D341Med (cell line): ENCODE measurements at places on chromosomes 3 and 15.
A peak's percentile ranks its signal among the peaks of the same experiment; 100 is the strongest.

DNA sequence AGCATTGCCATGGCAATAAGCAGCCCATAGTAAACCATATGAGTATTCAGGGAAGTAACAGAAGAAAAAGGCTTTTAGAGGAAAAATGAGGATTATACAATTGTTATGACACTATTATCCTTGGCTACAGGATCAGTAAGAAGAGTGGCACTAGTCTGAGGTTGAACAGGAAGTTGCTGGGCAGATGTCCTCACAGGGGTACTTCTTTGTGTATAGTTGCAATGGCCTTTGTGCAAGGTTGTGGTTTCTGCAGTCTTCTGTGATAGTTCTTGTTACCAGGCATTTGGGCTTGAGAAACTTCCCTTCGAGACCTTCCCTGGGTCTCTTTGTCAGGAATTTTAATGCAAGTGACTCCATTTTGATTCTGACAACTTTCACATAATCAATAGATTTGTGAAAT is 100.6 kb upstream of the ATP11B start:
- no peak for DNase-seq

DNA sequence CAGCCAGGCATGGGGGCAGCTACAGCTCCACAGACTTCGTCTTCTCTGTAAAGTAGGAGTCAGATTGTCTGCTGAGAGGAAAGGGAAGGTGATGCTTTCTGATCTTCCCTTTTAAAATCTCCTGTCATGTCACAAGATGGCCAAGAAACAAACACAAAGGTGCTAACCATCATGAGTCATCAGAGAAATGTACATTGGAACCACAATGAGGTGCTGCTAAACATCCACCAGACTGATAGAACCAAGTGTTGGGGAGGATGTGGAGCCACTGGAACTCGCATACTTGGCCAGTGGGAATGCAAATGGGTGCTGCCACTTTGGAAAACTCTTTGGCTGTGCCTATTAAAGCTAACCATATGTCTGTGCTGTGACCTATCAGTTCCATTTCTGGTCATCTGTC is 268.8 kb downstream of the SLCO3A1 start:
- no peak for DNase-seq

DNA sequence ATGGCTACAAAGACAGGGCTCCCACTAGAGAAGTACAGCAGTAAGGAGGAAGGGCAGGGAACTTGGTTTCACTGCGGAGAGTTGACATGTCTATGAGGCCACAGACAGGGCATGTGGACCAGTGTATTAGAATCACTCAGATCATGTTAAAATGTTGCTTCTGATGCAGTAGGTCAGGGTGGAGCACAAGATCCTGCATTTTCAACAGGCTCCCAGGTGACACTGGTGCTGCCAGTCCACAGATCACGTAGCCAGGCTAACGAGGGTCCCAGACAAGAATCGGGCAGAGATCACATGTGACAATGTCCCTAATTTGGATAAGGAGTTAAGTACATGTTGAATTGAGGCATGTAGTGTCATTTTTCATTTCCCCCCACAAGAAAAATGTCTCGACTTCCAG is 73.6 kb downstream of the SPSB4 start:
- no peak for DNase-seq

DNA sequence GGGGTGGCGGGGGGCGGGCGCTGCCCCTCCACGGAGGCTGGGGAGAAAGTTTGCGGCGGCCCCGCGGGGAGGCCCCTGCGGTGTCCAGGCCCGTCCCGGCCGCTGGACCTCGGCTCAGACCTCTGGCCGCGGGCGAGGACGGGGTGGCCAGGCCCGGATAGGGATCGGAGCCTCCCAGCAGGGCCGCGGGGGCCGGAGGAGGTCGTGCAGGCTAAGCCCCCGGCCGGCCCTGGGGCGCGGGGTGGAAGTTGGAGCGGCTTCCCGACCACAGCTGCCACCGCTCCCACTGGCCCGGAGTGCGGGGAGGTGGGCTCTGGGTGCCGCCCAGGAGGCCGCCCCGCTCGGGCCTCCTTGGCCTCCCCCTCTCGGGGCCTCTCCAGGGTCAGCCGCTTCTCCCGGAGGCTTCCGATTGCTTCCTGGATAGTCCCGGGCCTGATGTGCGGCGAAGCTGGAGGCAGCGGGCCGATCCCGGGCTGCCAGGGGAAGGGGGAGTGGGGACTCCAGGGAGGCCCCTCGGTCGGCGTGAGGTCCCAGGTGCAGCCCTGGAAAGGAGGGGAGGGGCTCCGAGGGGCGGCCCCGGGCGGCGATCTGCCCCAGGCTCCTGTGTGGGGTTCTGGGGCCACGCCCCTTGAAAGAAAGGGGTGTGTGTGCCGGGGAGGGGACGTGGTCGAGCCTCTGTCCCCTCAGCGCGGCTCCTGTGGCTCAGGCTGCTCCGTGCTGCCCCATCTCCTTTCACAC is 907 bp downstream of the PLXNA1 start:
- DNase-seq: peak; percentile 65

- no peak for DNase-seq
Observed at GRCh38 chr3:188746291-188746783, 425.4 kb upstream of the TPRG1 start.

DNA sequence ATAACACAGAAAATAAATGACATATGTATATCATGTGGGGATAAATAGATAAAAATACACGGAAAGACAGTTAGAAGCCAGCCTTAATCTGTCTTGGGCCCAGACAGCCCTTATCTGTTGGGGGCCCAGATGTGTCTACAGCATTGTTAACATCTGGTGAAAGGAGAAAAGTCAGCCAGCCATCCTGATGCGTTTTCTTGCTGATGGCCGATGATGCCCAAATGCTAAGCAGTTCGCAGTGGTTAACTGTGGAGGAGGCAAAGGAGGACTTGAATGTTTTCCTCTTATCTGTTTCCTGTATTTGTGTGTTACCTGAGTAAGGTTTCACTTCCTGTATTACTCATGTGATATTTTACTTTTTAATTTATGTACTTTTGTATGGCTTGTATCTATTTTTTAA is 46.2 kb downstream of the NOX5 start:
- DNase-seq: no peak

GRCh38 chr3:126557415-126557745 is 1.4 kb downstream of the C3orf22 start:
- peak; percentile 12 for DNase-seq

DNA sequence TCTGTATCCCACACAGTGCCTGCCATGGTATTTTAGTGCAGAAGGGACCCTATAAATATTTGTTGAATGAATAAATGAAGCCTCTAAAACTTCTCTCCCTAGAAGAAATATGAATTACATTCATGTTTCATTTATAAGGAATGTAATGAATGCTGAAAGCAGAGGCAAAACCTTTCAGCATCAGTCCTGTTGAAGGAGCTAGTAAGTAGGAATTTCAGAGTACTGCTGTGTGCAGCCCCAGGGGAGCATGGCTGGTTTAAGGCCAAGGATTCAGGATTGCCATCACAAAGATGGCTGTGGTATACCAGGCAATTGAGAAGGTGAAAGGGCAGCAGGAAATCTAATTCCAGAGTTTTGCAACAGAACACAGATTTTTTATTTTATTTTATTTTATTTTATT is 1131.4 kb downstream of the IGSF11 start:
- no peak for DNase-seq

GRCh38 chr3:69439643-69440270 is 53.9 kb upstream of the FRMD4B start:
- no peak for DNase-seq
